HL-60 (cell line): ENCODE measurements at places on chromosomes 4 and X.

DNA sequence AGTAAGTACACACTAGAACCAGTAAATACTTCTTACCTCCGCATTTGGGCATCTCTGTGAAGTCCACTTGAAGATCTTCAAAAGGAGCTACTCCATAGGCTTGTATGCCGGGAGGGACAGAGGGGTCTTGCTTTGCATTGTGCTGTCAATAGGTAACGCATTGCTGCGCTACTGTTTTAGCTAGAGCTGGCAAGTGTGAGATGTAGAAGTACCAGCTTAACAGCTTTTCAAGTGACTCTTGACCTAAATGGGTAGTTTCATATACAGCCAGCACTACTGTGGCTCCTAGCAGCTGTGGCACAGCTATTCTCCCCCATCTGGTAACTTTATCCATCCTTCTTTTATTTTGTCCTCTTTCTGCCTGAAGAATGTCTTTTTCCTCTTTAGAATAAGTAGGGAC is 205.3 kb upstream of the KLF8 start:
- DNase-seq = no peak

GRCh38 chrX:5431823-5432222 is 796.8 kb downstream of the NLGN4X start:
- DNase-seq = no peak

DNA sequence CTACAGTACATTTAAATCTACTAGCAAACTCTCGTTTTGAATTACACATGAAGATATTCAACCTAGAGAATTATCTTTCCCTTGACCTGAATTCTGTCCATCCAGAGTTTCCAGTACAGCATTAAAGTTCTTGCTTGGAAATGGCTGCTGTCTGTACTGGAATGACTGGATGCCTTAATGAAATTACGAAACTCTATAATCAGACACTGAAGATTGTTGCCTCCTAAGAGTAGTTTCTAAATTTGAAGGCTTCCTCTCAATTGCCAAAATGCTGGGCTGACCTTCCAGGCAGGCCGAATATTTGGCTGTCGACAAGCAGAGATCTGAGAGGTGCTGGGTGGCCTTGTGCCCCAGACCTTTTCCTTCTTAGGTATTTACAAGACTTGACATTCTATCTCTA is 215.1 kb upstream of the GPC4 start:
- DNase-seq = no peak

GRCh38 chr4:90855111-90855510 is 727.9 kb downstream of the CCSER1 start:
- DNase-seq = no peak

DNA sequence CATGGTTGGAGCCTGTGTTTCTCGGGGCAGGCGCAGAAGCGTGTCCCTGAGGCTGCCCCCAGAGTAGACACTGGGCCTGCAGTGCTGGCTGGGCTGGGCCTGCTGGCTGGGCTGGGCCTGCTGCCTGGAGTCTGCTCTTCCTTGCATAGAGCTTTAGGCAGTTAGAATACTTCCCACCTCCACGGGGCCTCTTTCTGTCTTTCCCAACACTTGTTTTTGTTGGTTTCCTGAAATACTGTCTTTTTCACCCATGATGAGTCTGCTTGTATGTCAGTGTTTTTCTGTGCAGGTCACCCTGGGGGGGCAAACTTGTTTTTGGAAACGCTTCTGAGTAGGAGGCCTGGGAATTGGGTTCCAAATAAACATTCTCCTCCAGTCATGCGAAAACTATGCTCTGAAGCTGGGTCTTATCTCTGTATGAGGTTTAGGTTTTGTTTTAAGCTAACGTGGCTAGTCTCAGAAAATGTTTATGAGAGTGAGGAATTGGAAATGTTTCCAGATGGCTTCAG is 32.2 kb downstream of the TRMT44 start:
- no peak for DNase-seq
